ENCODE measurements at places on chromosomes 7 and 10.
A peak's percentile ranks its signal among the peaks of the same experiment; 100 is the strongest.

DNA sequence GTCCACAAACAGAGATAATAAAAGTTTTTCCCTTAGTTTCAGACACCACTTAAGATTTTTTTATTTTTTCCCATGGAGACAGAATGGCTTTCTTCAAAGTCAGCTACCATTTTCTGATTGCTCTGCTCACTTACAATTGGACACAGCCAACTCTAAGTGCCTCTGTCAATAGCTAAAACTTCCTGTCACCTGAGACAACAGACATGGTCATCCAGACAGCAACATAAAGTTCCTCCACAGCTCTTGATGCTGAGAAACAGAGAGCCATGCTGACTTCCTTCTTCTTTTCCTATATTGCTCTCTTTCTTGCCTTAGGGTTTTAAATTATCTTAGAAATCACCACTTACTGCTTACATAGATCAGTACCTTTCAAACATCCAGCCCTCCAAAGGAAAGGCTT, 12.0 kb downstream of the ZNF800 start:
- DNase-seq = no peak

GRCh38 chr10:79293841-79294581, 53.3 kb upstream of the PPIF start:
- DNase-seq = no peak

DNA sequence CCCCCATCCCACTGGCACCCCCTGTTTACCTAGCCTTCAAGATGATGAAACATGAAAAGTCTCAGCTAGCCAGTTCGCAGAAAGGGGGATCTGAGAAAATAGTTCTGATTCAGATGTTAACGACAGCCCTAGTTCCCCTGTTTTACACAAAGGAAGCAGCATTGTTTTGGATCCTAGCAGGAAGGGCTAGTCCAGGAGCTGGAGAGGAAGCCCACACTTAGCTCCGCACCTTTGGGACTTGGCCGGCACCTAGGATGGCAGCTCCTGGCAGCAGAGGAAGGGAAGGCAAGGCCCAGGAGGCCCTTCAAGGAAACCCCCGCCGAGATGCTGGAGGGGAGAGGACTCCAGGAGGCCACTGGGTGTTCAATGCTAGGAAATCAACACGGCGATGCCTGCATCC, 29.0 kb upstream of the MGMT start:
- no peak for DNase-seq

- no peak for DNase-seq
Measured at GRCh38 chr7:16080131-16080530, 341.2 kb downstream of the CRPPA start.

DNA sequence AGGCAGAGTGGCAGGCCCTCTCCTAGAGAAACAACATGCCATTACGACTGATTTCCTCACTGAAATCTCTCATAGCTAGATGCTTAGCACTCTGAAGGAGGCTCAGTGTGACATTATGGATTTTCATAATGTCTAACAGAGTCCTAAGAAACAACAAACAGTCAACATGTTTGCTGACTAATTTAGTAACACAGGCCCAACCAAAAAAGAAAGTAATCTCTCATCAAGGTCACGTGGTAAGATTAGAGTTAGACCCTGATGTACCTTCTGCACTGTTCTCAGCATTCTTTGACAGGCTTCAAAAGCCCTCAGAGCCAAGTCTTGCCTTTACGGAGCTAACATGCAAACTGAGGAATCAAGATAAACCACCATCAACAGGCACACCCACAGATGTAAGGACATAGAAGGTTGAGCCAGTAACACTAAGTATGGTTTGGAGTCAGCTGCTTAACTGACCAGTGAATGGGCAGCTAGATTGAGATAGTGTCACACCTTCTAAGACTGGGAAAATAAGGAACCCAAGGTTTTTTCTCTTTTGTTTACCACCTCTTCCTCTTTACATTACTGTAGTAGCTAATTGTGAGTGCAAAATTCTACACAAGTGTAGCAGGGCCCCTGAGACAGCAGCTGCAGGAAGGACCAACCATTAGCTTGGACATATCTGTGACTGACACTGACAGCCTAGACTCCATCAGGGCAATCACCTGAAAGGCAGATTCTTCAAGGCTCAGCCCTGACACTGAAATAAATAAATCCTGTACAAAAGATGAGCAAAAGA, 15.3 kb upstream of the KCNIP2 start:
- DNase-seq = peak; percentile 25

GRCh38 chr7:151089893-151090730, 3.8 kb downstream of the AGAP3 start:
- DNase-seq = no peak

- DNase-seq = no peak
Measured at GRCh38 chr7:43308913-43309705, 196.7 kb downstream of the HECW1 start.

GRCh38 chr10:70809726-70810125, 6.0 kb upstream of the SGPL1 start:
- no peak for DNase-seq

- no peak for DNase-seq
Measured at GRCh38 chr7:124857672-124858235, 71.9 kb downstream of the POT1 start.

DNA sequence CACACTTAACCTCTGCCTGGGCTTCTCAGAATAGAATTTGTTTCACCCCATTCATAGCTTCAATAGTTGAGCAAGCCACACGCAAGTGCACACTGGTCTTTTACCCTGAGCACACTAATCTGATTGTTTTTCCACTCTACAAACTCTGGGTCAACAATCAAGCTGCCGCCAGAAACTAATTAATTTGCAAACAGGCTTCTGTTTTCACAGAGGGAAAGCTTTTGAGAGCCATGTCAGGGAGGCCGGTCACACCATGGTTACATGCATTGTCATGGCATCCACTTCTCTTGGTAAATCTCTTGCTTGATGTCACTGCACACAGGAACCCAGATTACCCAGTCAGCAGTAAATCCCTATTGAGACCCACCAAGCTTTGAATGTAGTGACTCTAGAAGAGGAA, 154.2 kb downstream of the SEMA3A start:
- no peak for DNase-seq

DNA sequence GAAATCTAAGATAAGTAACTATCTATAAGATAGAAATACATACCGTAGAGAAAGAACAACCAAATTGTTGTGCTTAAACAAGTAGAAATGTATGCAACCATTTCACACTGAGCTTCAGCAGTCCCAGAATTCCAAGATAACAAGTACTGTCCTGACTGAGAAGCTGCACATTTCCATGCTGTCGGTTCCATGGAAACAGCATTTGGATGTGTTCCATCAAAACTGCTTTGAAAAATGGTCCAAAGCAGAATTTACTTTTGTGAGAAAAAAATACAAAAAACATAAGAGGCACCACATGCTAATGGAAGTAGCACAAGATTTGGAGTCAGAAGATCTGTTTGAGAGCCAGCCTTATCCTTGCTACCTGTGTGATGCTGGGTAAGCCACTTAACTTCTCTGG, 92.6 kb downstream of the MTERF1 start:
- DNase-seq = no peak

DNA sequence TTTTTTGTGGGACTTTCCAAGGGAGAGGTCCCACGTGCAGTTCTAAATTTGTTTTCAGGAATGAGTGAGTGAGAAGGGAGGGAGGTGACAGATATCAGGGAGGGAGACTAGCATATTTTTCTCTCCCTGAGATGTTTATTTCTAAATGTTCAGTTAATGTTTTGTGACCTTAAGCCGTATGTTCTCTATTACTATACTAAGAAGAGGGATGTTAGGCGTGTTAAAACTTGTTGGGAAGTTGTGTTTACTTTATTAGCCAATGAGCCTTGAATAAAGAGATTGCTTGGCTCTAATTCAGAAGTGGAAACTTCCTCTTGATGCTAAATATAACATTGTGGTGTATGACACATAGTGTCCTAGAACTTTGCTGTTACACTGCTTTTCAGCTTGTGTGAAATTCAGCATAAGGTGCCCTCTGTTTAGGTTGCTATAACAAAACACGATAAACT, 37.3 kb downstream of the DNAH11 start:
- no peak for DNase-seq

- no peak for DNase-seq
Measured at GRCh38 chr7:78037603-78038002, 239.0 kb downstream of the PHTF2 start.

GRCh38 chr7:94710256-94710655, 54.3 kb upstream of the SGCE start:
- DNase-seq = no peak

- DNase-seq = no peak
Measured at GRCh38 chr7:40922316-40922670, 780.6 kb downstream of the INHBA start.

DNA sequence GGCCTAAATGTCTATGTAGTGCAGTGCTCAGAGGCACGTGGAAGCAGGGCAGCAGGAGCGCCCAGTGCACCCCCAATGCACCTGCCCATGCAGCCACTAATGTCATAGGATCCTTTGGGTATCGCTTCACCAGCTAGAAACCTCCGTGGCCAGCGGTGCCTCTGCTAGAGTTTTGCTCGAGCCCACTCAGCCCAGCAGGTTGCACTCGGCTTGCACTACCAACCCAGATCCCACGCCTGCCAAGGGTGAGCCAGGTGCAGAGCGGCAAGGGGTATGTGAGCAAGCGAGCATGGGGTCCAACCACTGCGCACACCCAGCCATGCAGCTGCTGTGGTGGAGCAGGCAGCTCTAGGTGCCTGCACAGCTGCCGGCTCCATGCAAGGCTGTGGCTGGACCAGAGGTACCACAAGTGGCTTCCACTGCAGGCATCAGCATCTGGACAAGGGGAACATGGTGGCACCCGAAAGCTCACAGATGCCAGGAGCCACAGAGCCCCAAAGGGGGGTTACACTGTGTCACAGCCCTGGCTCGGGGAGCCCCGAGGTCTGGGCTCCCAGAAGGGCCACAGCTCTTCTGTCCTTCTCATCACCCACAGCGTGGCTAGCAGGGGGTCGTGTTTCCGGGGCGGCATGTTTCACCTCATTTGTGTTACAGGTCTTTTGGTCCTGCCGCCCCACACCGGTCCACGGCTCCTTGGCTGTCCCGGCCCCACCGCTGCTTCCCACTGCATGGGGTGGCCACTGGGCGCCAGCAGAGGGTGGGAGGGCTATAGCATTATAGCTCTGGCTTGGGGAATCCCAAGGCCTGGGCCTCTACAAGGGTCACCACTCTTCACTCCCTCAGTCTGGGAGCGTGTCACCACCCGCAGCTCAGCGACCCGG, 2.3 kb upstream of the NCAPG2 start:
- DNase-seq = no peak

DNA sequence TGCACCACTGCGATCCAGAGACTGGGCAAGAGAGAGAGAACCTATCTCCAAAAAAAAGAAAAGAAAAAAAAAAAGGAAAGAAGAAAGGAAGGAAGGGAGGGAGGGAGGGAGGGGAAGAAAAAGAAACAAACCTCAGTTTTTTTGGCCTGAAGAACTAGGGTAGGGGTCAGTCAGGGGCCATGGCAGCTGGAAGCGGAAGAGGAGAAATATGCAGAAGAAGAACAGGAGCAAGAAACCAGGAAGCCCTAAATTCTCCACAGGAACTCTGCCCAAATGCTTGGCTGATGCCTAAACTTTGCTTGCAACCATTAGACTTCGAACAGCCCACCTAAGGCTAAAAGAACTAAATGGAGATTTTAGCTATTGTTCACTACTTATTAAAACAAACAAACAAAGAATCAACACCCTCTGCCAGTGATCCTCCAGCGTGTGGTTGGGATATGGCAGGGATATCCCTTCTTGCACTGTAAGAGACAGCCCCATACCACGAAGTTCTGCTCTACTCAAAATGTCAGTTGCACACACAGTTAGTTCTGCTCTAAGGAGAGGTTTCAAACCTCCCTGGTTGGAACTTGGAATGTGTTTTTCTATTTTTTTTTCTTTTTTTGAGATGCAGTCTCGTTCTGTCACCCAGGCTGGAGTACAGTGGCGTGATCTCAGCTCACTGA, 139.5 kb downstream of the FAM107B start:
- no peak for DNase-seq

DNA sequence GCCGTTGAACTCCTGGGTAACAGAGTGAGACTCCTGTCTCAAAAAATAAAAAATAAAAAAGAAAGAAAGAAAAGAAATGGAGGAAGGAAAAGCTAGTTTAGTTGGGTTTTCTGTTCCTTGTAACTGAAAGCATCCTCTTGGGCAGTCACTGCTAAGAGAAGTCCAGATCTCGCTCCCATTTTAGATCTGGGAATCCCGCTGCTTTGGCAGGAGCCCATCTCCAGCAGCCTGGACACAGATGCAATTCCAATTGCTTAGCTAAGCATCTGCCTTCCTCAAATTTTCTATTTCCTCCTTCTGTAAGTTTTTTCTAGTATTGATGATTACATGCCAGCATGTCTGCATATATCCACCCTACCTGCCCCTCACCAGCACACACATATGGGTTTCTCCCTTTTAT, 54.1 kb downstream of the DENND2A start:
- no peak for DNase-seq

GRCh38 chr7:138195151-138195571, 118.9 kb downstream of the AKR1D1 start:
- DNase-seq = no peak

DNA sequence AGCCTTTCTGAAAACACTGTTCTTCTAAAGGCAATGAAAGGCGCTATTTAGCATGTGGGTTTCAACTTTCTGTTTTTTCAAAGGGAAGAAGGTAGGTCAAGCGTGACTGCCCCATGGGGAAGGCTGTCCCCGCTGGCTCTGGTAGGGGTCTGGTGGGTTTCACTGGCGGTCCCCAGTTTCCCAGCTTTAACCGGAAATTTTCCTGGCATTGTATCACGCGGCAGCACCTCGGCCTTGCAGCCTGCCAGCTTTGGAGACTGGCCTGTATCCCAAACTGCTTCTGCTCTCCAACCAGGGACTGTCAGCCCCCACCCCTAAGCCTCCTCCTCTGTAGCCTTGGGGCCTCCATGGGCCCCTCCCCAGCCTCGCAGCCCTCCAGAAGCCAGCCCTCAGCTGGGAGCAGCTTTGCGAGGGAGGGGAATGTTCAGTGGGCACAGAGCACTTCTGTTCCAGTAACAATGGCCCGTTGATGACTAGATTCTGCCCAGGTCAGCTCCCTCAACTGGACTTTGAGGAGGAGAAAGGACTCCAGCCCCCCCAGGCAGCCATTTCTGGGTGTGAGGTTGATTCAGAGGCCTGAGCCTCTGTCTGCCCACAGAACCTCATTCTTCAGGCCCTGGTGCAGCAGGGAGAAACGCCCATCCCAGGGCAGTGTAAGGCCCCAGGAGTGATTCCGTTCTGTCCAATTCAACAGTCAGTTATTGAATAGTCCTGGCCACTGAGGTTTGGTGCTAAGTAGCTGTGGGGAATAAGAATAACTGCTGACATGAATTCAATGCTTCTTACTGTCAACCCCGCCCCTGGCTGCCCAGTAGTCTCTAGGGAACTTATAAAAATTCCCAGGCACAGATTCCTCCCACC, 17.1 kb downstream of the CHST3 start:
- no peak for DNase-seq

DNA sequence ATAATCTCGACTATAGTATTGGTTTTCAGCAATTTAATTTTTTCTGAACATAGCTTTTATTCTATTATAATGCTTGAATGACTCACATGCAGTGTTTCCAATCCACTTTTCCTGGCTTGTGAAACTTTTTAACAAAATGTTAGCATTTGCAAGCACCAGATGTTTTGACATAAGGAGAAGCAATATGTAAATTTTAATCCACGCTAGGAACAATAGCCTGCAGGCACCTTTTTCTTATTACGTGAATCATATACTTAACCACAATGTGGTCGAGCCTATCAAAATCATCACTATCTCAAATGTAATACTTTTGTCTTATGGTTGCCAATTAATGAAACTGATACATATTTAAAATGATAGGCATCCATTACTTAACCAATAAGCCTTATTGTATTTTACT, 97.1 kb downstream of the TFEC start:
- DNase-seq = no peak

All from hematopoietic multipotent progenitor cell treated with erythropoietin and hydrocortisone succinate and interleukin-3 and kit ligand, for 8 days (in vitro differentiated cells).